ENCODE measurements at places on chromosomes 1 and 21.

DNA sequence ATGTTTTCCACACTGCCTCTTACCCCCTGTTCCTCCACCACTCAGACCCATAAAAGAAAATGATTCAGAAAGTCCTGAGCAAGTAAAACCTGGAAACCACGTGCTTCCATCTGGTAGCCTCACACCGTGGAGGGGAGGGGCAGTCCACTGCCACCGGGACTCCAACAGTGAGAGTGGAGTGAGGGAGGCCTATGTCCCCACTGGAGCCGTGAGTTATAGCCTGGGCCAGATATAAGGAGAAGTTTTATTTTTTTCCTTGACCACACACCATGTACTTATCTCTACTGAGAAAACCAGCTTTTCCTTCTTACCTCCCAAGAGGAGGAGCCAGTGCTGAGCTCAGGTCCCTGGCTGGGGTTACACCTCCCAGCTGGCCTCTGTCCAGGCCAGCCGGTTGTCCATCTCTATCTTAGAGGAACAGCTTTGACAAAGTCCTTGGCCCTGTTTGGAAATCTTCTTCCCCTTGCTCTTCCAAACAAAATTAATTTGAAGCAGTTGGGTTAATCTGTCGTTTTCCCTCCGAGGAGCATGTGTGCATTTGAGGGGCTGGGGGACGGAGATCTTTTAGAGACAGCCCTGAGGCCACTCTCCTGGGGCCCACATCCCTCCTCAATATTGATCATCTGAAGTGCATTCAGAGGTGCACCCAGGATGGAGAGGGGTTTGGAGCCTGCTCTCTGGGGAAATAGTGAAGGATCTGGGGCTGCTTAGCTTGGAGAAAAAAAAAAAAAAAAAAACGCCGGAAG is 49.1 kb upstream of the SERBP1 start:
- DNase-seq: no peak

- DNase-seq: no peak
These were observed 327.8 kb downstream of the PAPPA2 start for GRCh38 chr1:176790786-176791185.

DNA sequence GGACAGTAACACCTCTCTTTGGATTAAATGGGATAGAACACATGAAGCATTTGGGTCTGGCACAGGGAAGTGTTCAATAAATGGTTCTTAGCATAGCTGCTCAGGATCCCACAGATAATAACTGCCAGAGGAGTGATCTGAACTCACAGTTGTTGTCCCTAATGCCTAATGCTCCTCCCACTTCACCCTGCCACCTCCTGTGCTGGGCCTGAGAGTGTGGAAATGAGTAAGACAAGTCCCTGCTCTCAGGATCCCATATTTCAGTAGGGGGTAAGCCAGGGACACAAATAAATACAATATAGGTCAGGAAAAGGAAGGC is 19.9 kb upstream of the FOXO6 start:
- DNase-seq: no peak

DNA sequence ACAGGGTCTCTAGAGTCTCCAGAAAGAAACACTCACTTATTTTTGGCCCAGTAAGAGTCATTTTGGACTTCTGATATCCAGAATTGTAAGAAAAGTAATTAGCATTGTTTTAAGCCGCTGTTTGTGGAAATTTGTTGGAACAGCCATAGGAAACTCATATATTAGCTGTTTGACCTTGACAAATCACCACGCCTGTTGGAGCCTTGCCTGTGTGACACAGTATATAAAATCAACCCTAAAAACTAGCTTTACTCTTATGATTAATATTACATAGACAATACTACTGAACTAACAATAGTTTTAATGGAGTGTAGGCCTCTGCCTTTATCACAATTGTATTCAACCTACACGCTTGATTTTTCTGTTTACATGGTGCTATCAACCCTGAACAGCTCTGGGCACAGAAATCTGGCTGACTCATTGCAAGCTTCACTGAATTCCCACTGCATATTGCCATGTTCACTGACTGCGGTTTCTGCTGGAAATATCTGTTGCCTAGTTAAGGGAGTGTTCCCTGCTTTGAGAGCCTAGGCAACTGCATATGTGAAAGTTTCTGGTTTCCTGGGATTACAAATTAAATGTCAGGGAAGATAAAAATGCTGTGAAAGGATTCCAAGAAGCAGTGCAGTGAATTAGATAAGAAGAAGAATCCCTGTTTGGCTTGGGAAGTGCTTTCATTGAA is 419.5 kb upstream of the DEPDC1 start:
- DNase-seq: peak; percentile 31

DNA sequence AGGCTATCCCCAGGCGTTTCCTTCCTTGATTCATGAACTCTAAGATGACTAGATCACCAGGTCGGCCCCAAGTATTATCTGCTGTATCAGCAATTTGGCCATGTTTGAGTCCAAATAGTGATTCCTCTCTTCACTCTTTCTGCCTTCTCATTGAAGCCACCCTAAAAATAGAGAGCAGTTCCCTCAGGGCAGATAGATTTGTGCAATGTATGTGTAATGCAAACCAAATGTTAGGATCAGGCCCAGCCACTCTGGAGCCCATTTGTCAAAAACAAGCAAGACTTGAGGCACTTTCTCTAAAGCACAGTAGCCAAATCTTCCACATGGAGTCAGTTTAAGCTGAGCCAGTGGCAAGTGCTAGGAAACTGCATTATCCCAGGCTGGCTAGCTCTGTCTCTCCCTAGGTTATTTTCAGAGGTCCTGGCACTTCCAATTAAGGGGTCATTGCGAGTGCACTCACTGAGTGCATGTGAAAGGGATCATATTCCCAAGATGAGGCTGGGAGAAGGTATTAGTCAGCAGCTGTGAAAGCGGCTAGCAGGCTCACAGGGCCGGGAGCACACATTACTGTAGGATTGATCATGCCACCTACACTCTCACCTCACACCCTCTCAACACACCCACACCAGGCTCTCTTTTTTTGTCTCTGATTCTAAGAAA is 97.9 kb upstream of the RAB3GAP2 start:
- DNase-seq: peak; percentile 76

DNA sequence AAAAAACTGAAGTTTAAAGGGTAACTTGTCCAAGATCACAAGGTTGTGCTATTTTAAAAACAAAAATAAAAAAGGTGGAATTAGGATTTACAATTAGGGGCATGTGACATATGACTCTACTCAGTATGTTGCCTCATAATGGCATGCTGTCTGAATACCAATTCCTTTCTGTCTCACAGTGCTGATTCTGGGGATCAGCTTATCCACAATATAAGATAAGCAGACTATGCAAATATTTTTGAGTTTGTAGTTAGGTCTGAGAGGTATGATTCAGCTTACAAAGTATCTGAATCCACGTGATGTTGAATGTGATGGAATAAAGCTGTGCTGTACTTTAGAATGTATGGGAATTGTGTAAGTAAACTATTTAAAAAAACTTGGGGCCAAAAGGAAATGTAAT is 216.6 kb downstream of the HHIPL2 start:
- DNase-seq: no peak

- DNase-seq: no peak
These were observed 276.9 kb upstream of the ZRANB2 start for GRCh38 chr1:71357708-71358107.

DNA sequence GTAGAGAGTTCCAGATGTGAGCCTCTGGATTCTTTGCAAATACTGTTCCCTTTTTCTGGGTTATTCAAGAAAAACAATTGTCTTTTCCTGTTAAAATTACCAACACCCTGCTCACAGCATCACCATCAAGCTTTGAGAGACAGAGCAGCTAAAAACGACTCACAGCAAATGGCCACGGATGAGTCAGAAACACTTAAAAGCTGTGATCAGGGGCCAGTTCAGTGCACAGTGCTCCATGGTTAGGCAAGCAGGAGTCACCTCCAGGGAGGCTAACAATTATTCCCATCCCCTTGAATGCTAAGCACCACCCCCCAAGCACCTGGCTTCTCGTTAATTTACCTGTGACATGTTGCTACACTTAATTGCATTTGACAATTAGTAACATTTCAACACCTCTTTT is 128.4 kb upstream of the CAMK1G start:
- DNase-seq: no peak

DNA sequence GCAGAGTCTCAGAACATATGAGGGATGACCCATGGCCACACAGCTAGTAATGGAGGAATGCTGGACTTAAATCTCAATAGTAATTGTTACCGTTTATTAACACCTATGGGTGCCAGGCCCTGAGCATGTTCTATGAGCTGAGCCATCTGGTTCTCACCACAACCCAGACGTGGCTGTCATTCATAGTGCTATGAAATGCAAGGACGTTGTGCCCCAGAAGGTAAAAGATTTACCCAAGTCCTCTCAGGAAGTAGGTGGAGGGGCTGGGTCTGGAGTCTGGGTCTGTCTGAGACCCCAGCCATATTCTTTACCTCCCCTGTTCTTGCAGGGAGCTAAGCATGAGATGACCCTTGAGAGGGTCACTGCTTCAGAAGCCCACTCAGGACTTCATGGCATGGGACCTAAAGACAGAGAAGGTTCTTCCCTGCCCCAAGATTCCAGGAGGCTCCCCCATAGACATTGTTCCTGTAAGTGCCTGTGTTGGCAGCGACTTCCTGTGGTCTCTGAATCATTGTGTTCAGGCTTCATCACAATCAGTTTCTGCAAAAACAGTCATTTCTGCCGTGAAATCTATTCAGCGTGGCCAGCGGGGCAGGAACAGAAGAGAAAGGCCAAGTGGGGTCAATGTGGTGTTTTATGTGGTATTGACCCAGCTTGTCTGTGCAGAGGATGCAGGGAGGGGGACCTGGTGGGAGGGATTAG is 475.4 kb downstream of the PTPRU start:
- DNase-seq: no peak

DNA sequence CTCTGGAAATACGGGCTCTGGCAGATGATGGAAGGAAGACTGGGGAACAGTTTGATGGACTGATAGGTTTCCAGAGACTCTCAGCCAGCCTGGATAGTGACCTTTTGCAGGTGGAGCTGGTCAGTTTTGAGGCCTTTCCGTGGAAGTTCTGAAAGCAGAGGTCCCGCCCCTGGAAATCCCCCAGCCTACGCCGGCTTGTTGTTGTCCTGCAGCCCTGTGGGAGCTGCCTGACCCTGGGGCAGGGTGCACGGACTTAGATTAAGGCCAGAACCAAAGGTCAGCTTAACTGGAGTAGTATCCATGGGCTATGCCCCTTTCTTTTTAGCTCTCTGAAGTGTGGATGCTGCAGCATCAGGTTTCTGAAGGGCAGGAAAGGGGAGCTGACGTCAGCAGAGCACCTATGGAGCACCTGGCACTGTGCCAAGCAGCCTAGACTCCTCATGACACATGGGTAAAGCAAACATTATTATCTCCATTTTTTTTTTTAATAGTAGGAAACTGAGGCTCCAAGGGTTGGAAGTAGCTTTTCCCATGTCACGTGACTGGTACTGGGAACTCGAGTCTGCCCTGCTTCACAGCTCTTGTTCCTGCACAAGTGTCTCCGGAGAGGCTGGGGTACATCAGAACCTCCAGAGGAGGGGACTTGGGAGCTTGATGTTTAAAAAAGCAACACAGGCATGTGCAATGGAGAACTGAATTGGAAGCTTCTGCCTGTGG is 38.5 kb downstream of the IER5 start:
- peak; percentile 62 for DNase-seq

DNA sequence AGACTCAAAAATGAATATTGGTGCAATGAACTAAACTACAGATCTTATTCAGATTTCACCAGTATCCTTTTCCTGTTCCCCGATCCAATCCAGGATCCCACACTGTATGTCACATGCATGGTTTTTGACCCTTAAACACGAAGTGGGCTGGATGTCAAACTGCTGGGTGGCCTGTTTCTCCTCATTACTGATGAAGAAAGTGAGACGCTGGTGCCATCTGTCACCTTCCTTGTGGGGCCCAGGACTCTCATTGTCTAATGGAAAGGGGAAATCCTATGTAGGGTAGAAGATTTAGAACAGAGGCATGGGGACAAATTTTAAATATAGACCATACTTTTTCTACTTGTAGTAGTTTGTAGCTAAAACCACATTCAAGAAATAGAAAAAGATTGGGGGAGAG is 56.2 kb downstream of the DISC1 start:
- no peak for DNase-seq

DNA sequence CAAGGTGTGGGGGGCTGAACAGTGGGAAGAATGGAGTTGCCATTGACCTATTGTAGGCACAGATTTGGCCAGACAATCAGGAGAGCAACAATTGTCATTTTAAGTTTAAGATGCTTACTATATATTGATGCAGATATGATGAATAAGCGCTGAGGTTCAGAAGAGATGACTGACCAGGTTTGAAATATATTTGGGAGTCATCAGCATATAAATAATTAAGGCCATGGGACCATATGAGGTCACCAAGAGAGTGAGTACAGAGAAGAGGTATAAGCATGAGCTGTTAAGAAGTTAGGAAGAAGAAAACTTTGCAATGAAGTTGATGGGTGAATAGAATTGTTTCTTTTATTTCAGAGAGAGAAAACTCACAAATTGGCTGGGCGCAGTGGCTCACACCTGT is 4.5 kb upstream of the GADD45A start:
- no peak for DNase-seq

DNA sequence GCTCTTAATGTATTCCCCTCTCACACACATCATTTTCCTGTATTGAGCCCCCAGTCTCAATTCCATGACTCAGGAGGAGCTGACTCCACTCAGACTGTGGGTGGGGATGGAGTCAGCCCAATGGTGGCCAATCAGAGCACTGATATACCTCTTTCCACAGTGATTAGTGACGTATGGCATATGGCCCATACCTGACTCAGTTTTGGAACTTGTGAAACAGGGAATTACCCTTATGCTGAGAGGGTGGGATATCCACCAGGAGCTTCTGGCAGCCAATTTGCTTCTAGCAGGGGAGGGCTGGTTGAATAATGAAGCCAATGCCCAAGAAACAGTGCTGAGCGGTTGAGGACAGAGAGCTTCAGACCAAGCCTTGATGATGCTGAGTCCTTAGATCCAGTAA is 86.4 kb upstream of the SPATA6 start:
- DNase-seq: no peak

All from SW480 (cell line).